ENCODE measurements at places on chromosomes 6 and 20.
A peak's percentile ranks its signal among the peaks of the same experiment; 100 is the strongest.

GRCh38 chr20:63423751-63424150 is 48.7 kb downstream of the KCNQ2 start:
- DNase-seq, result no peak

GRCh38 chr6:149840345-149841075 is 23.6 kb downstream of the LRP11 start:
- peak; percentile 72 for DNase-seq

- DNase-seq, result no peak
These were observed 6.2 kb downstream of the MYLIP start for GRCh38 chr6:16135066-16135465.

GRCh38 chr6:134936476-134936875 is 13.4 kb downstream of the ALDH8A1 start:
- no peak for DNase-seq

GRCh38 chr6:120378582-120379220 is 955.6 kb downstream of the TBC1D32 start:
- peak; percentile 46 for DNase-seq

GRCh38 chr6:32815115-32815514 is 1.7 kb downstream of the HLA-DOB start:
- no peak for DNase-seq

DNA sequence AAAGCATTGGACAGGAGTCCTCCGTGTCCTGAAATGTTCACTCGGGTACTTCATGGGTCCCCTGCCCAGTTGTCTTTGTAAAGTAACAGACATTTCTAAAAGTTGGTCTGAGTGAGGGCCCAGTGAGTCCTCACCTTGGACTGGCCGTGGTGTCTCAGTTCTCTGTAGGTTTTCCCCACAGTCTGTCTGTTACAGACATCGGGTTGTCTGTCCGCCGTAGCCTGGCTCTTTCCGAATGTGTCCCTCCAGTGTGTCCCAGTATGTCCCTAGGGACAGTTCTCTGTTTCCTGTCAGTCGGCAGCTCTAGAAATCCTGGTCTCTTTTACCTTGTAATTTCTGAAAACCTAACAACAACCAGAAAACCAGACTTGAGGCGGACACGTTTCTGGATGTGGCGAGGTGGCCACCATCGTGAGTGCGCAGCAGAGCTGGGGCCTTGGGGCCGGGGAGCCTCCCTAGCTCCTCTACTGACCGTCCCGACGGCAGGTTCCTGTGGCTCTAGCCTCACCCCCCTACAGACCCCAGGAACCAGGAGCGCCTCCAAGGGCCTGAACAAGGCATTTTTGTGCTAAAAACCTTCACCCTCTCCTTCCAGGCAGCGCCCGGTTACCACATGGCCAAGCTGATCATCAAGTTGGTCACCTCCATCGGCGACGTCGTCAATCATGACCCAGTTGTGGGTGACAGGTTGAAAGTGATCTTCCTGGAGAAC is 42.2 kb downstream of the PYGB start:
- DNase-seq, result no peak

- no peak for DNase-seq
These were observed 6.1 kb upstream of the TMEM200A start for GRCh38 chr6:130359736-130360135.

GRCh38 chr6:143901885-143902750 is 37.8 kb downstream of the ZC2HC1B start:
- no peak for DNase-seq

GRCh38 chr6:156107624-156108101 is 652.0 kb upstream of the NOX3 start:
- DNase-seq, result no peak

DNA sequence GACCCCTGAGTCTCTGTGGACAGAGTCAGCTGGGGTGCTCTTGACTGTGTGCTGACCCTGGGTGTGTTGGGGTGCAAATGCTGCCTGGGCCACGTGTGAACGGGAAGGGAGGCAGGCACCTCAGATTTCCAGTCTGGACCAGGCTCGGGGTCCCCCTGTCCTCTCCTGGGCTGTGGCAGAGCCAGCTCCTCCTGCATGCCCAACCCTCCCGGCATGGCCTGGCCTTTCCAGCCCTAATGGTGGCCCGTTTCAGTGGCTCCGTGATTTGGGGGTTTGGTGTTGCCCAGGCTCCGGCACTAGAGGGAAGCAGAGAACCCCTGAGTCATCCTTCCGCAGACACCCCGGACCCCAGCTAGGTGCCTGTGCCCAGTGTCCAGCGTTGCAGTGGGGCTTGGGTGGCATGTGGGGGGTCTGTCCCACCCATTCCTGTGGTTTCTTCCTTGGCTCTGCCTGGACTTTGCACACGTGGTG is 9.1 kb downstream of the RBM38 start:
- no peak for DNase-seq

DNA sequence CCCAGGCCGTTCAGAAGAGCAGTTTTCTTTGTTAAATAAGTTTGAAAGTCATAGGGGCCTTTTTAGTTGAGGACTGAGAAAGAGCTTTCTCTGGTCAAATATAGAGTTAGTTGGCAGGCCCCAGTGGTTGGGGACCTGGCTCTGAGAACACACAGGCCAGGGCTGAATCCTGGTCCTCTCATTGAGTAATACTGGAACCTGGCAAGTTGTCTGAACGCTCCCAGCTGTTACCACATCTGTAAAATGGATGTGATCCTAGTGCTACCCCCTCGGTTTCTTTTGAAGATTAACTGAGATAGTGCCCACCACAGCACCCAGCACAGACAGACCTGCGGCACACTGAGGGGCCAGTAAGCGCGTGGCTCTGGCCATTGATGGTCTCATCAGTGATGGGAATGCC is 215.5 kb downstream of the ZDHHC14 start:
- no peak for DNase-seq

- no peak for DNase-seq
These were observed 16.6 kb upstream of the BTBD3 start for GRCh38 chr20:11901127-11901526.

GRCh38 chr6:146574211-146574610 is 24.6 kb upstream of the ADGB start:
- no peak for DNase-seq

- no peak for DNase-seq
These were observed 236.0 kb downstream of the TTLL2 start for GRCh38 chr6:167560673-167561569.

DNA sequence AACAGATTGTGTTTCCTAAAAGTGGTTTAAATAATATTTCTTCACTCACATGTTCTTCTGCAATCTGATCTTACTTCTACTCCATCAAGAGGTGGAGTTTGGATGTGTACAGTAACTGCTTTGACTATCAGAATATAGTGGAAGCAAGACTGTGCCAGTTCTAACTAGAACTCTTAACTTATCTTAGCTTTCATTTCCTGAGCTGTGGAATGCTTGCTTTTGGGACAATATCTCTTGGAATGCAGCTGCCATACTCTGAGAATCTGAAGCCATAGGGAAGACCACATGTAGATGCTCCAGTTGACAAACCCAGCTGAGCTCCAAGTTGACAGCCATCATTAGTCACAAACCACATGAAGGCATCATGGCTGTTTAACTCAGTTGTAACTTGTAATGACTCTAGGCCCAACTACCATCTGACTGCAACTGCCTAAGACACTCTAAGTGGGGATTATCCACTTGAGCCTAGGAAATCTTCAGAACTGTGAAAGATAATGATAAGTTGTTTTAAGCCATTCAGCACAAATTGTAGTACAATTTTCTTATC is 40.8 kb upstream of the MAN1A1 start:
- DNase-seq, result peak; percentile 50

DNA sequence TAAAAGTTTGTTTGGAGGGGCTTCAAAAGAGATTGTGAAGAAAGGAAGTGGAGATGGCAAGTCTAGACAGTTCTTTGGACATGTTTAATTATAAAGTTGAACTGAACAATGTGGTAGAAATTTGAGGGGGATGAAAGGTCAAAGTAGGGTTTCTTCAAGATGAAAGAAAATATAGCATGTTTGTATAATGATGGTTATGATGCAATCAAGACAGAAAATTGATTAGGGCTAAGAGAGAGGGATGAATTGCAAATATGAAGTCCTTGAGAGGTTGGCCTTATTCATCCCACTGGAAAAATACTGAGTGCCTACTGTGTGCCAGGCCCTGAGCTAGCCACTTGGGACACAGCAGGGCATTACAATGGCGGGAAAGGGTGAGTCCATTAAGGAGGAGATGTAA is 37.6 kb downstream of the NHSL1 start:
- DNase-seq, result no peak

DNA sequence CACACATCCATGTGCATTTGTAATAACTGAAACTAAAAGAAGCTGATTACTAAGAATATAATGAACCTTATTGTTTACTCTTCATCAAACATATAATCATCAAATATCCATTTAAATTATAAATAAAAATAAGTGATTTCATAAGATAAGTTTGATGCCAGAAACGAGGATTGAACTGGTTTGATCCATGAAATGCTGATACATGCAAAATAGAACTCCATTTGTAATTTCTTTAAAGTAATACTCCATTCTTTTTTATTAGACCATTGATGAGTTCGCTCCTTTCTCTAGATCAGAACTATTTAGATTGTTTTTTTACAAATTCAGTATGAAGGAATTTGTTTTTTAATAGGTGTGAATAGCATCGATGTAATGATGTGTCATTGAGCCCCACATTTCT is 57.6 kb downstream of the EYS start:
- no peak for DNase-seq

GRCh38 chr6:142481466-142481865 is 179.7 kb downstream of the ADGRG6 start:
- DNase-seq, result no peak

GRCh38 chr6:167913699-167914098 is 83.8 kb upstream of the KIF25 start:
- DNase-seq, result no peak

GRCh38 chr6:48135323-48136084 is 24.5 kb upstream of the PTCHD4 start:
- DNase-seq, result peak; percentile 29

GRCh38 chr6:141594874-141595273 is 537.9 kb upstream of the GJE1 start:
- DNase-seq, result no peak

Measured in D341Med (cell line).